Suppressor macrophage (primary cell): ENCODE measurements at places on chromosomes 7 and 10.

DNA sequence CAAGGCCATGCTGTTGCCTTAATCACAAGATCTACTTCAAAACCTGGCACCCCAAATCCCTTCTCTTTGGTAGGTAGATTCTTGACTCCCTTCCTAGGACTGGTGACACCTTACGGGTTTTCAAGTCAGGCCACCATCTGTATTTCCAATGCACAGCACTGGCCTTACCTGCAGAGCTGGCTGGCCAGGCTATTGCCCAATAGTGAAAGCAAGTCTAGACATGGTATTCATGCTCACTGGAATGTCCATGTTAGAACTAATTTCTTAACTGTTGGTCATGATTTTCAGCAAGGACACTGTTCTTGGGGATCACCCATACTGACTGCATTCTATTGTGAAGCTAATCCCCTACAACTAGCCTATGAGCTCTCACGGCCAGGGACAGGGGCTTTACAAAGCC, 313.1 kb upstream of the RNF32 start:
- no peak for DNase-seq

DNA sequence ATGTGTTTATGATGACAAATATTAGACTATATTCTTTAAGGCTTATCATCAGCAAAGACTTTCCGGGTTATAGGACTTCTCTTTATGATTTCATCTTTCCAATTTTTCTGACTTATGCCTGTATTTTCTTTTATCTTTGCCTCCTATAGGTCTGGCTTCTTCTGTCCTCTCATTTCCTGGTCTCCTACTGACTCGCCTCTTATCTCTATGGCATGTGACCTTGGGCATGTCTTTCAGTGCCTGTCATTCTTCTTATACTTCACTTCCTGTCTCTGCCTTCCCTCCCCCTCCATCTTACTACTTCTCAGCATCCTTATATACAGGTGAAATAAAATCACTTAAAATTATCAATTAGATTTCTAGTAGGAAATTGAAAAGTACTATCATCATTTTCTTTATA, 42.2 kb downstream of the PCDH15 start:
- no peak for DNase-seq

- DNase-seq = no peak
Measured at GRCh38 chr7:13072014-13072413, 384.6 kb downstream of the ARL4A start.

- DNase-seq = no peak
Measured at GRCh38 chr7:122327969-122328368, 23.4 kb upstream of the FEZF1 start.

- no peak for DNase-seq
Measured at GRCh38 chr10:22324893-22325271, 4.0 kb downstream of the BMI1 start.
